ENCODE measurements at places on chromosomes 1 and 21.
A peak's percentile ranks its signal among the peaks of the same experiment; 100 is the strongest.

DNA sequence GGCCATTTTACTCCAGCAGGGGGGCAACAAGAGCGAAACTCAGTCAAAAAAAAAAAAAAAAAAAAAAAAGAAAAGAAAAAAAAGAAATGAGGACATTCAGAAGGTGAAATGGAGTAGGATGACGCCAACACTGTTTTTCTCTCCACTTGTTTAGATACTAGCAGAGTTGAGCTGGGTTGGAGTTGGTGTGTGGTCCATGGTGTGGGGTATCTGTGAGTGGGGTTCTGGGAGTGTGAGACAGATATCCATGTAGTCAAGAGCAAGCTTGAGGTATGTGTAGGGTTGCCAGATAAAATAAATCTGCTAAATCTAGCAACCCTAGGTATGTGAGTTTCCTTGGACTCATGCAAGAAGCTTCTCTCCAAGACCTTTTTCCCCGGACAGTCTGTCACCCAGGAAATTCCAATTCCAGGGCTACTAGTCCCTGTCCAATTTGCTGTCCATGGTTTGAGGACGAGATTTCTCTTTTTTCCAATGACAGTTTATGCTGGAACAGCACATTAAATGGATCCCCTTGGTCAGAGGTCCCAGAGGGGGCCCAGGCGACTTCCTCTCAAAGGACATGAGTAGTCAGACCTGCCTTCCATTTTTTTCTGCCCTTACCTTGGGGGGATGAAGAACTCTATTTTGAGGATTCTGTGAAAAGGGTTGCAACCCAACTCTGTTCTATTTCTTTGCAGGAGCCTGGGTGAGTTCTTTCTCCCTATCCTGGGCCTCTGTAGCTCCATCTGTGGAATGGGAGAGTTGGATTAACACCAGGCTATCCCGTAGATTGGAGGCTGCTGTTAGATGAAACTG, 2.1 kb upstream of the FOXD2 start:
- no peak for DNase-seq

GRCh38 chr21:41506611-41507520, 1.1 kb downstream of the TMPRSS2 start:
- no peak for DNase-seq

- DNase-seq: no peak
Measured at GRCh38 chr1:243842978-243843511, 7.0 kb downstream of the AKT3 start.

- DNase-seq: peak; percentile 36
Measured at GRCh38 chr1:198641966-198642668, 3.3 kb downstream of the PTPRC start.

- DNase-seq: peak; percentile 76
Measured at GRCh38 chr1:67735806-67736627, 51.0 kb downstream of the GADD45A start.

DNA sequence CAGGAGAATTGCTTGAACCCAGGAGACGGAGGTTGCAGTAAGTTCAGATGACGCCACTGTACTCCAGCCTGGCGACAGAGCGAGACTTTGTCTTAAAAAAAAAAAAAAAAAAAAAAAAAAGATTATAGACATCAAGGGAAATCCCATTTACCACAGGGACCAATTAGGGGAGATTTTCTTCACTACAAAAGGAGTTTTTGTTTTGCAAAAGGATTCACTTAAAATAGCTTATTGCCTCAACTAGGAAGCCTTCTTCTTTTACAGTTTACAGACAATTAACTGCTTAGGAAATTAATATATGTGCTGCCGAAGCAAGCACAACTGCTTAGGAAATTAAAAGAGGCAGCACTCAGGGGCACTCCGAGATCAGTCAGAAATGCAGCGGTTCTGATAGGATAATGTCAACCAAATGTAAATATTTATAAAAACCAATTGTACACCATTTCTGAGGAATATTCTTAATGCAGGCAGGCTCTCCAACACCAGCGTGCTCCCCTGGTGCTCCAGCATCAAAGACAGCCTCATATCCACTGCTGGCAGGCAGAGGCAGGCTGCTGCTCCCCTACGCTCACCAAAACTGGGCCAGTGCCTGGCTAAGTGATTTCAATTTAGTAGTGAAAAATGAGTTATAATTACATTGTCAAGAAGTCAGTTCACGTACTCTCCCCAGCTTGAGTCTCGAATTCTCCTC, 107.9 kb upstream of the RAB4A start:
- DNase-seq: no peak

GRCh38 chr1:184906761-184907160, 67.5 kb downstream of the NIBAN1 start:
- DNase-seq: no peak

- no peak for DNase-seq
Measured at GRCh38 chr21:44815225-44815624, 2.6 kb downstream of the SUMO3 start.

GRCh38 chr1:94544706-94545490, 3.3 kb upstream of the F3 start:
- peak; percentile 38 for DNase-seq

- peak; percentile 52 for DNase-seq
Measured at GRCh38 chr1:117093870-117094621, 27.5 kb downstream of the TRIM45 start.

DNA sequence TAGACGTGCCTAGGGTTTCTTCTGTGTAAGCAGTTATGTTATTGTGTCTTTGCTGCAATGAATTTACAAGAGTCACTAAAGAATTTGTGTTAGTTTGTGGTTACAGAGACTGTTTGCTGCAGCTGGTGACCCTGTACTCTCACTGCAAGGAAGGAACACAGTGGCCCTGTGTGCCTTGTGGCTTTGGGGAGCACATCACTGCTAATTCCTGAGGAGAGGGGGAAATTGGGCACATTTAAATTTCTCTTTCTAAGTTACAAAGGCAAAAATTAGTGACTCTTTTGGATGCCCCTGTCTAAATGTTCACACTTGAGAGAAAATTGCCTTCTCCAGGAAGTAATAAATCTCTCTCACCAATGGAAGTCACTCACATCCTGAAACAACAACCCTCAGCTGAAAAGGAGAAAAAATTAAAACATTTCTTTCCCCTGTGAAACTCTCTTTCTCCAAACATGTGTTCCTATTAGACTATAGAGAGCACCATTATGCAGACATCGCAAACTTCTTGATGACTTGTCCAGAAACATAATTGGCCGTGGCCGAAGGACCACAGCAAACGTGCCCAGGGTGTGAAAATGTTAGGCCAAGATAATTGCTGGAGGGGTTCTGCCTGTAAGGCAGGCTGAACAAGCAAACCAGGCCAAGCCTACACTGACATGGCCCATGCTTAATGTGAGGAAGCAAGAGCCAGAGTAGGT, 32.3 kb upstream of the SPAG17 start:
- DNase-seq: no peak

- DNase-seq: no peak
Measured at GRCh38 chr1:10980841-10981727, 31.4 kb upstream of the TARDBP start.

All from hematopoietic multipotent progenitor cell treated with erythropoietin and hydrocortisone succinate and interleukin-3 and kit ligand, for 8 days (in vitro differentiated cells).